HCT116 (cell line): ENCODE measurements at places on chromosomes 13 and 19.

- H3K4me3 ChIP-seq = peak overlapping the region; percentile 84
- peak overlapping the region; percentile 99 for H3K27ac ChIP-seq
- H3K36me3 ChIP-seq = peaks cover 16% of the 10 kb centered on the region; the same call in 1 of the 2 replicates
- DNase-seq = no peak
- H3K4me1 ChIP-seq = peaks cover 50% of the 10 kb centered on the region
Observed at GRCh38 chr19:18439025-18439909, 1.3 kb upstream of the ISYNA1 start.

- peak; percentile 96 for DNase-seq
- no peaks in the 10 kb centered on the region for H3K27me3 ChIP-seq
- peak within 1 kb of the TSS; percentile 99 for H3K4me3 ChIP-seq
- H3K36me3 ChIP-seq = peaks cover 11% of the 10 kb centered on the region; the same call in 1 of the 2 replicates
Observed at GRCh38 chr19:45404557-45405434, at the start of gene PPP1R13L. Gene PPP1R13L, minus strand, starts transcription at chr19:45405069. Its CDS starts 6,751 bp downstream, at chr19:45398318.

- H3K4me1 ChIP-seq = no peaks in the 10 kb centered on the region
- no peak for DNase-seq
- no peaks in the 10 kb centered on the region for H3K27me3 ChIP-seq
- H3K27ac ChIP-seq = no peak overlapping the region
- H3K36me3 ChIP-seq = no peaks in the 10 kb centered on the region
Observed at GRCh38 chr19:28939236-28939635, 273.7 kb downstream of the UQCRFS1 start.

- no peak overlapping the region for H3K4me3 ChIP-seq
- no peaks in the 10 kb centered on the region for H3K27me3 ChIP-seq
- H3K36me3 ChIP-seq = no peaks in the 10 kb centered on the region
- no peaks in the 10 kb centered on the region for H3K4me1 ChIP-seq
- no peak overlapping the region for H3K27ac ChIP-seq
Observed at GRCh38 chr13:90438576-90438975, 908.9 kb upstream of the MIR17HG start.

GRCh38 chr13:42258747-42259146 is 13.2 kb upstream of the AKAP11 start:
- H3K4me1 ChIP-seq = no peaks in the 10 kb centered on the region
- no peak overlapping the region for H3K27ac ChIP-seq
- DNase-seq = no peak
- no peaks in the 10 kb centered on the region for H3K36me3 ChIP-seq
- H3K4me3 ChIP-seq = no peak overlapping the region

DNA sequence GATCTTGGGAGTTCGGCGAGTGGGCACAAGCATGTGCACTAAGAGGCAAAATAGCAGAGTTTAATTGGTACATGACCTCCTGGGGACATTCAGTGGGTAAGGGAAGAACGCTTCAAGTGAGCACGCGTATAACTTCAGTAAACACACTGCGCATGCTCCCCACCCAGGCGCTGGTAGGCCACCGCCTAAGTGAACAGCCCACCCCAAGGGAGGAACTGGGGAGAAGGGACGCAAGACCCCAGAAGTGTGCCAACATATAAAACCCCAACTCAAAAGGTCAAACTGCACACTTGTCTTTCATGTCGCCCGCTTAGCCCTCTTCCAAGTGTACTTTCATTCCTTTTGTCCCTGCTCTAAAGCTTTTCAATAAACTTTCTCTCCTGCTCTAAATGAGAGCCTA is 10.5 kb upstream of the NTN5 start:
- H3K27me3 ChIP-seq = no peaks in the 10 kb centered on the region
- H3K4me3 ChIP-seq = no peak overlapping the region

DNA sequence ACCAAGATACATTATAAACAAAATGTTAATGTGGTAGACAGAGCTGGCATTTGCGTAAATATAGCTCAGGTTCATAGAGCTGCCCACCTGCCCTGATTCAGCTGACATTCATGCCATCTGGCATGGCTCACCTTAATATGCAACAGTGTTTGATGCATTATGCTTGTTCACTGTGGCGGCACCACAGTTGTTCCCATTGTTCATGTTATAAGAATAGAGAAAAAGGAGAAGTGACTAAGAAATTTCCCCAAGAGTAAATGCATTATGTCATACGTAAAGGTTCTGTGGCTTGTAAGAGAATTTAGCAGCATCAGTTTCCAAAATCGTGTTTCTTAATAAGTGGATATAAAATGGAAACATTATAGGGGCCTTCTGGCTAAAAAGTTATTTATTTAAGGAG is 4.5 kb downstream of the CCNA1 start:
- no peak overlapping the region for H3K27ac ChIP-seq
- H3K4me1 ChIP-seq = no peaks in the 10 kb centered on the region
- no peak overlapping the region for H3K4me3 ChIP-seq
- H3K27me3 ChIP-seq = no peaks in the 10 kb centered on the region

GRCh38 chr19:5205381-5205780 is 135.2 kb downstream of the PTPRS start:
- no peaks in the 10 kb centered on the region for H3K4me1 ChIP-seq
- H3K36me3 ChIP-seq = no peaks in the 10 kb centered on the region; the same call in 1 of the 2 replicates
- H3K27ac ChIP-seq = no peak overlapping the region
- no peak overlapping the region for H3K4me3 ChIP-seq
- no peak for DNase-seq
- no peaks in the 10 kb centered on the region for H3K27me3 ChIP-seq

DNA sequence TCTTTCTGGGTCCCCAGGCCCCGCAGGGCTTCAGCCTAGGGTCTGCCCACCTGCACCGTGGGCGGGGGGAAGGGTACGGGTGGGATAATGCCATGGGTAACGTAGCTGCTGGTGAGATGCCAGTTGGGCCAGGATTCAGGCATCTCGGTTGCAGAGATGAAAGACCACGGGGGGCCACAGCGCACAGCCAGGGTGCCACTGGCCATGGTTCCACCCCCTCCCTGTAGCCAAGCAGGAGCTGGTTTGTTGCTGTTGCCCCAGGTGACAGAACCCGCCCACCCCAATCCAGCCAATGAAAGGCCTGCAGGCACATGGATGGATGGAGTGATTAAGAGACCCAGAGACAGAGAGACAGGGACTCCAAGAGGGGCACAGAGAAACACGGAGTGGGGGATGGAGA is 1.0 kb upstream of the CGB7 start:
- H3K27ac ChIP-seq = no peak overlapping the region; the same call in 1 of the 2 replicates
- H3K4me1 ChIP-seq = peaks cover 70% of the 10 kb centered on the region
- no peaks in the 10 kb centered on the region for H3K27me3 ChIP-seq
- DNase-seq = no peak
- H3K4me3 ChIP-seq = no peak overlapping the region
- H3K36me3 ChIP-seq = no peaks in the 10 kb centered on the region
